Nephron progenitor cell (in vitro differentiated cells): ENCODE measurements at places on chromosomes 7 and 10.

- DNase-seq, result no peak
These were observed 12.6 kb downstream of the TOMM7 start for GRCh38 chr7:22809902-22810642.

GRCh38 chr10:356452-356851, 221.2 kb downstream of the ZMYND11 start:
- DNase-seq, result no peak

- DNase-seq, result no peak
These were observed 25.8 kb upstream of the SLF2 start for GRCh38 chr10:100886963-100887362.

DNA sequence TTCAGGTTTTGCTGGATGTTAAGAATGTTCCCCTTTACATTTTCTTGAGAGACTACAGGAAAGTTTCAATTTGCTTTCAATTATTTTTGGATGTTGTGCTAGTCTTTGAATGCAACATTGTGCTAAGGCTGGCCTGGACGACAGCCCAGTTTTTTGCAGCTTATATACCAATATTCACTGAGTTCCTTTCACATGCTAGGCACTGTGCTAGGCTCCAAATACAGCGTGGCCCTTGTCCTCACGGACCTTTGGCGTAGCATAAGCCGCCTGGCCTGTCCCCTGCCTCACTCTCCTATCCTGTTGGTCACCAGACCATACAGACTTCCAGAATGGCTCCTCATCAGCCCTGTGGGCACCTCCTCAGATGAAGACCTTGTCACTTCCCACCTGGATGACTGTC, 19.5 kb upstream of the HSPA12A start:
- no peak for DNase-seq

GRCh38 chr7:28623105-28623730, 210.9 kb downstream of the CREB5 start:
- DNase-seq, result no peak

GRCh38 chr7:22855049-22855392, 32.4 kb upstream of the TOMM7 start:
- DNase-seq, result no peak

DNA sequence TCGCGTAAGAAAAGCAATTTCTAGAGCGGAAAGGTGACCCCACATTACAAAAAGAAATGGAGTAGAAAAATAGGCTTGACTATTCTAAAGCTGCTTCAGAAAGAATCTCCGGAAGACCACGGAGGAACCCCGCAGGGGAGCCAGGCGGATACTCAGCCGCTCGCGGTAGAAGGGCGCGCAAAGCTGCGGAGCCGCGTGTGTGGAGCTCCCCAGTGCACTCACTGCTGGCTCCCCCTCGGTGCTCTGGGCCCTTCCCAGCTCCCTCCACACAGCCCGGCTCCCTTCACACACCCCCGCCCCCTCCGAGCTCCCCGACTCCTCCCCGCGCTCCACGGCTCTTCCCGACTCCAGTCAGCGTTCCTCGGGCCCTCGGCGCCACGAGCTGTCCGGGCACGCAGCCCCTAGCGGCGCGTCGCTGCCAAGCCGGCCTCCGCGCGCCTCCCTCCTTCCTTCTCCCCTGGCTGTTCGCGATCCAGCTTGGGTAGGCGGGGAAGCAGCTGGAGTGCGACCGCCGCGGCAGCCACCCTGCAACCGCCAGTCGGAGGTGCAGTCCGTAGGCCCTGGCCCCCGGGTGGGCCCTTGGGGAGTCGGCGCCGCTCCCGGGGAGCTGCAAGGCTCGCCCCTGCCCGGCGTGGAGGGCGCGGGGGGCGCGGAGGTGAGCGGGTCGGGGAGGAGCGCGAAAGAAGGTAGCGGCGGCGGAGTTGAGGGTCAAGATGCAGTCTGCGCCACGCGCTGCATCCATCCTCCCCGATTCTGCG, at the start of gene STEAP2:
TSS of gene STEAP2 (plus strand) at position 350 of the 758 bp plus-strand sequence. CDS start 13,343 bp downstream, outside the sequence.
- DNase-seq, result peak; percentile 93

DNA sequence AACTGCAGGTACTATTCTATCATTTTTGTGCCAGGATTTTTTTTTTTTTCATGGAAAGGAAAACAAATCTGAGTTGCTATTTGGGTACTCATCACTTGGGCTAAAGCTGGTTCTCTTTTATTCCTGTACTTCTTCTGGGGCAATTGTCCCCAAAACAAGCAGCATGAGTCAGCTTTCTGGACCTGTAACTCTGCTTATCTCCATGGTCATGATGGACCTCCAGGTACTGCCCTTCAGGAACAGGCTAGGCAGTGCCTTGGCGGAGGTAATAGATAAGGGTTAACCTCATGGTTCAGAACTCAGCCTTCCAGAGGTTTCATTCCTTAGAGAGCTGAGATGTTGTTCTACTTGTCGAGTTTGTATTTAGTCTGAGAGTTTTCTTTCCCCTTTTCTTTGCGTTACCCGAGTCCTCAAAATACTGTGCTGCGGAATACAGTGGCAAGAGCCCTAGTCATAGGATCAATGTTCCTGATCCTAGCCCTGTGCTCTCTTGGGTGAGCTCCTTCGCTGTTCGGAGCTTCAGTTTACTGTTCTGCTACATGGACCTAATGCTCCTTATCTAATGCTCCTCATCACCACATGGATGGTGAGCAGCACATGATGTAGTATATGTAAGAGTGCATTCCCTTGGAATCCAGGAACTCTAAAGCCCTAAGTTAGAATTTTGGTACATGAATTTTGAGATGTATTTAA, 74.6 kb downstream of the LRGUK start:
- DNase-seq, result no peak

DNA sequence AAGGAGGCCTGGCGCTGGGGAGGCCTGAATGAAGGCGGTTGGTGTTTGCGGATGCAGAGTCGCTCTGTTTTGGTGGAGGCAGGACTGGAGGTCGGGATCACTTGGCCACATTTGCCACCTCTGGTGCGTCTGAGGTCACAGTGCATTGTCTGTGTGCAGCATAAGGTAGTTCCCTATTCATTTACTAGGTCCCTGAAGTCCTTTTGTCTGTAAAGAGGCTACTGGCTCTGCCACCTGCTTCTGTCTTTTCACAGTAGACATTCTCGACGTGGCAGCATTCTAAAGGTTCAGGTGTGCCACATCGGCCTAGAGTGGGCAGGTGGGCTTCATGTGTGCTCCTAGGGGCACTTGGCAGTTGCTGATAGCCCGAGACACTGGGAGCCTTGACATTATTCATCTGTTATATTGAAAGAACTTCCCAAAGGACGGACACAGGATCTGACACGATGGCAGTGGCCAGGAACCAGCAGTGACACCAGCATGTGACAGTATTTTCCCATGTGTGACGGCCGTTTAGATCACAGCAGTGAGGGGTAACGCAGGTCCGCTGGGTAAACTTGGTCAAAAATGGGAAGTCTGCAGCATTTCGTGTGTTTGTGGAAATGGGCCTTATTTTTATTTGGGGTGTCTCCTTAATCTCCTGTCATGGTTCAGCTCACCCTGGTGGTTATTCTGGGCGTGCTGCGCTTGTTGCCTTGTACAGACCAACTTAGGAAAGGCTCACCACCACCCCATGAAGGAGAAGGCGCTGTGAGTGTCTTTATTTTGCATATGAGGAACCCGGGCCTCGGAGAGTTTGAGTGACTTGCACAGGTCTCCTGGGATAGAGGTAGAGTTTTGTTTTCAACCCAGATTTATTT, 5.9 kb downstream of the MGMT start:
- DNase-seq, result no peak

DNA sequence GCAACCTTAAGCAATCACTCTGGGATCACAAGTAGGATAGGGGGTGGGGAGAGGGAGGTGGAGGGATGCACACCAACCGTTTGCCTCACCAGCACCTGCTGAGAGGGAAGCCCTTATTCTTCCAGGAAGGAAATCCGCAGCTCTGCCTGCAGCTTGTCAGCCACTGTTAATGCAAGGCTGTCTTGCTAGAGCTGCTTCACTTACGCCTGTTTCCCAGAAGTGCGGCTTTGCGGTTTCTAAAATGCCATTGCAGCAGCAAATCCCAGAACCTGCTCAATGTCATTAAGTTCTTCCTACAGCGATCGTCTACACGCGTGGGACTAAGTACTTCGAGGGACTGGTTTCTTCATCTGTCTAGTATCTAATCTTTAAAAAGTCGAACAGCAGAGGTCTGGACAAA, 191.1 kb downstream of the ZMYND11 start:
- no peak for DNase-seq

DNA sequence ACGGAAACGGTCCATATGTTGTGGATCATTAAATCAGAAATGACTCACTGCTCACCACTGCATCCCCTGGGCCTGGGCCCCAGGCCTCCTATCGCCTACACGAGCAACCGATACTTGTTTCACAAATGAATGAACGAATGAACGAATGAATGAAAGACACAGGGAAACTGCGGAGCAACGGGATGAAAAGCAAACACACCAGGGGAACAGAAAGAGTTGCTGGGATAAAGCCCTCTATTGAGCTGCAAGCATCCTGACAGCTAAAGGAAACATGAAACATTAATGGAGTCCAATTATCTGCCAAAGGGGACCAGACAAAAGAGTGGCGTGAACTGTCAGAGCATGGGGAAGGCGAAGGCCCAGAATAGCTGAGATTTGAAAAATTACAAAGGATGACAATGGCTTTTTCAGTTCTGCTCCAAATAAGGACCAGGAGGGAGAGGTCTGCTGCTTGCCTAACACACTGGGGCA, 92.1 kb downstream of the GRB10 start:
- DNase-seq, result no peak

DNA sequence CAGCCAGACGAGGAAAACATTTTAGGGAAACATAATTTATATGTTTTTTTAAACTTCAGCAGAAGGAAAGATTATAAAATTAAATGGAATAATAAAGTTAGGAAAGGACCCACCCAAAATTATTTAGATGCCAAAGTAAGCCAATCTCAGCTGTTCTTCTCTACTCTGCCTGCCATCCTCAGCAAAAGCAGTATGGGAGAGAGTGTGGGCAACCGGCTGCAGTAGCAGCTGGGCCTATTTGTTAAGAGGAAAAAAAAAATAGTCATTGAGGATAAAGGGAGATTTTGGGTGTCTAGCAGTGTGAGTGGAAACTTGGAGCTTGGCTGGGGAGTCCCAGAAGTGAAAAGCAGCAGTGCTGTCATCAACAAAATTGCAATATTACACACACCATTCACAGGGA, 15.4 kb downstream of the SEMA3E start:
- DNase-seq, result no peak

- no peak for DNase-seq
These were observed 19.5 kb downstream of the EVX1 start for GRCh38 chr7:27262121-27262520.

DNA sequence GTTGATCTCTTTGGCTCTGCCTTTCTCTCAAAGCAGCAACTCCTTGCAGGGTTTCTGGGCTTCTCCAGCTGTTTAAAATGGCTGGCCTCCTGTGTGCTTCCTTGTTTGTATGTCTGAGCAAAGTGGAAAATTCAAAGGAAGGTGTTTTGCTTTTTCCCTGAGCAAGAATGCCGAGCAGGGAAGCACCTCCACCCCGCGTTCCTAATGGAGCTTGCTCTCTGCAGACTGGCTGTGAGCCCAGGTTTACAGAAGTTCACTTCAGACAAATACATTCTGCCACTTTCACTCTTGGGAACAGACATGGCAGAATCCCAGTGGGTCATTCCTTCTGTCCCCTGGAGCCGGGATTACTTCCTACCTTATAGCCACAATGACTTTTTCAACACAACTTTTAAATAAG, 181.8 kb upstream of the AGK start:
- no peak for DNase-seq
